Cortex of kidney (tissue), 1 donor: ENCODE measurements at places on chromosomes 7 and 10.

GRCh38 chr10:30853066-30853465, 178.6 kb downstream of the ZNF438 start:
- DNase-seq = no peak

DNA sequence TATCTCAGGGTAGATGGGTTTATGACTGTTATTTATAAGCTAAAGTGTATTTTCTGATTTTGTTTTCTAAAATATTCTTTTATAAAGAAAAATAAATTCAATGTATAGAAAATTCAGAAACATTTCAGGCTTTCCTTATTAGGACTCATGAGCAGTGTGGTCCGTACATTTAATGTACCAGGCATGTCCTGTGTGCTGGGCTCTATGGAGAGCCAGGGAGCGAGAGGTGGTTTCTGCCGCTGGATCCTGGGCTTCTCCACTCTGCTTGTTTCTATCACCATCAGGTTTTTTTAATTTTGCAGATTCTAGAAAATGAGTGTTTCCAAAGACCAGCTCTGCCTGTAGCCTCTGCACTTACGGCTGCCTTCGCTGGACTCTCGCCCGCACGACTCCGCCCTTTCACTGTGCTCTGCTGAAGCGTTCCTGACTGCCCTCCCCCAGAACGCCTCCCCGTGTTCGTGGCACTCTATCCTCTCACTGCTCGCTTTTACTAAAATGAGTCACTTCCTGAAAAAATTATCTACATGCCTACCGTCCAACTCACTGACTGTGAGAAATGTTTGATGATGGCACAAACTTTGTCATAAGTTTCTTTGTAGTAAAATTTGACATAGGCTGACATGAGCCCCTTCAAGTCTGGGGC, 188.5 kb downstream of the ZMYND11 start:
- no peak for DNase-seq

DNA sequence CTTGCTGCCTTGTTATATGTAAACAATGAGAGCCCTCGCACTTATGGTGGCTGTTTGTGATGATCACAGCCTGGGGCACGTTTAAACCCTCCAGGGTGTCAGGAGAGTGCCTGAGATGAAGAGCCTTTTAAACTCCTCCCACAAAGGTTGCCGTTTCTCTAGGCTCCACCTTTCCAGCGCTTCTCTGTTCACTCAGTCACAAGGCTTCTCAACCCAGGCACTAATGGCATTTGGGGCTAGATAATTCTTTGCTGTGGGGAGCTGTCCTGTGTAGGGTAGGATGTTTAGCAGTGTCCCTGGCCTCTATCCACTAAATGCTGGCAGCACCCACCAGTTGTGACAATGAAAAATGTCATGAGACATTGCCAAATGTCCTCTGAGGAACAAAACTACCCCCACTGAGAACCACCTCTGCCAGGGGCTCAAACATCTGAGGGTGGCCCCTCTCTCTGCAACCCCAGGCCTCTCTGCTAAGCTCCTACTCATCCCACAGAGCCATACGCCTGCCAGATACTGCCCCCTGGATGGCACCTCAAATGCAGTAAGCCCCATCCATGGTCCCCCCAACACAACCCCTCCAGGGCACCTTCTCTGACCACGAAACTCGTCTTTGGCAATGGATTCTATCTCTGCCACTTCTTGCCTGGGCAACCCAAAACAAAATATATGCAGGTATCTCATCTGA, 144.3 kb upstream of the ZMIZ1 start:
- DNase-seq = no peak

- DNase-seq = no peak
These were observed 912 bp upstream of the DUSP5 start for GRCh38 chr10:110496553-110497437.

DNA sequence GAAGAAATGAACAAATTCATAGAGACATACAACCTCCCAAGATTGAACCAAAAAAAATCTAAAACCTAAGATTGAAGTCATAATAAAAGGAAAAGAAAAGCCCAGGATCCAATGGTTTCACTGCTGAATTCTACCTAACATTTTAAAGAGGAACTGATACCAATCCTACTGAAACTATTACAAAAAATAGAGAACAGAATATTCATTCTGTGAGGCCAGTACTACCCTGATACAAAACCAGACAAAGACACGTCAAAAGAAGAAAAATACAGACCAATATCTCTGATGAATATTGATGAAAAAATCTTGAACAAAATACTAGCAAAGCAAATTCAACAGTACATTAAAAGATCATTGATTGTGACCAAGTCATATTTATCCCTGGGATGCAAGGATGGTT, 128.5 kb upstream of the STEAP1 start:
- no peak for DNase-seq

DNA sequence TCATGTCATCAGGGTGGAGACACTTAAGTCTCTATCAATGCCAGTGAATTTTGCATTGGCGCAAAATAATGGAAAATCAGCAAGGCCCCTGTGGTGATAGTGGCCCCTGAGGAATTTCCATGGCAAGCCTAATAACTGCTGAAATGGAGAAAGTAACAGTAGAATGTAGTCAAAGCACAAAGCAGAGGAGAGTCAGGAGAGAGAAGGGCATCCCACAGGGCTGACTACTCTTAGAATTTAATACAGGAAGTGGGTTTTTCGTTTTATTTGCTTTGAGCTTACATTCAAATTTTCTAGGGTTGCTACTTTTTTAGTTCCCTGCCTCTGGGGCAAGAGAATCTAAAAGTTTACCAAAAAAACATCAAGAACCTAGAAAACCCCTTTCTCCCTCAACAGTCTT, 39.0 kb downstream of the BZW2 start:
- no peak for DNase-seq

DNA sequence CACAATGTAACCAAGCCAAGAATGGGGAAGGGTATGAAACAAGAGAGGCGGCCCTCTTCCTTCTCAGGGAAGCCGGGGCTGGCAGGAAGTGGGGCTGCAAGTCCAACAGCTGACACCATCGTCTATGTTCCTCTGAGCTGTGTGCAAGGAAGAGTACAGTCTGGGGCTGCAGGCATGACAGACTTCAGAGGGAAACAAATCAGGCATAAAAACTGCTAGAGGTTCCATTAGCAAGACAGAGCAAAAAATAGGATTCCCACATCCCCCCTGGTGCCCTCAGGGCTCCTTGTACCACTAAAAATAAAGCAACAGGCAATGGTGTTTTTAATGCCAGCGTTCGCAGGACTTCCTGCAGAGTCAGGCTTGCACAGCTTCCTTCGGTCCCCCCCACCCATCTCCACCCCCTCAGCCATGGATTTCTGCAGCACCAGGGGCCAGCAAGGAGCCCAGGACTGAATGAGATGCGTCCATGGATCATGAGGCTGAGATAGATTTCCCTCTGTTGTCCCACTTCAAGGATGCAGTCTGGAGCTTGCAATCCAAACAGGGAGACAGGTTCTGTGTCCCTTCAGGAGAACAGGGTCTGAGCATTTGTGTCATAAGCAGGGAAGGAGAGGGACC, 34.6 kb downstream of the KCNMA1 start:
- DNase-seq = no peak

GRCh38 chr7:127913686-127914085, 117.6 kb downstream of the LRRC4 start:
- DNase-seq = no peak

- DNase-seq = no peak
These were observed 19.5 kb upstream of the INSYN2A start for GRCh38 chr10:127215866-127216265.

GRCh38 chr10:131272897-131273451, 38.5 kb downstream of the TCERG1L start:
- DNase-seq = no peak

- DNase-seq = no peak
These were observed 52.0 kb downstream of the FAS start for GRCh38 chr10:89042562-89042961.

DNA sequence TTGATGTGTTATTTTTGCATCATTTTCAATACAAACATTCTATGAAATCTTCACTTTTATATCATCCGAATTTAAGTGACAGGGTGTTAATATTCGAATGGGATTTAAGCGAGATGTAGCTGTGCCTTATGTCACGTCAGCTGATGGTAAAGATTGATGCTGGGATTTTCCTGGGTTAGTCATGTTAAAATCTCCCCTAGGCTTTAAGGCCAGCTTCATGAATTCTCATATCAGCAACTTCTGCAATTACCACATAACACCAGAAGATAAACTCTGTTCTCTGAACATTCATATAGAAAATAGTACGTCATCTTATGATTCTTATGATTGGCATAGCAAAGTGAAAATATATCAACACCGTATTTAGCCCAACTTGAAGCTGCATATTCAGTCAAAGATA, 669.2 kb downstream of the PCDH15 start:
- DNase-seq = no peak

GRCh38 chr7:39172137-39172536, 194.4 kb downstream of the POU6F2 start:
- DNase-seq = no peak

DNA sequence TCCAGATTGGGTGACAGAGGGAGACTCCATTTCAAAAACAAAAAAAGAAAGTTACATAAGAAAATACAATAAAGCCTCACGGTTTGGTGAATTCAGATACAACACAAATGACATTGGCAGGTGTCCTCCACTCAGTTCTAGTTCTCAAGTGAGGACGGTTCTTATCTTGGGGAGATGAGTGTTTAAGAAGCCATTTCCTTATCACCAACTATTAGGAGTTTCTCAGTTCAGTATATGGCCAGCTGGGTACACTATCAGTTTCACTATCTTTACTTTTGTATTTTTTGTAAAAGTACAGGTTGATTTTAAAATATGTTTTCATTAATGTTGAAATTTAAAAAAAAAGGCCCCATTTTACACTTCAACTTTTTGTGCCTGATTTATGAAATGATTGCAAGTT, 36.6 kb upstream of the NEBL start:
- DNase-seq = no peak

DNA sequence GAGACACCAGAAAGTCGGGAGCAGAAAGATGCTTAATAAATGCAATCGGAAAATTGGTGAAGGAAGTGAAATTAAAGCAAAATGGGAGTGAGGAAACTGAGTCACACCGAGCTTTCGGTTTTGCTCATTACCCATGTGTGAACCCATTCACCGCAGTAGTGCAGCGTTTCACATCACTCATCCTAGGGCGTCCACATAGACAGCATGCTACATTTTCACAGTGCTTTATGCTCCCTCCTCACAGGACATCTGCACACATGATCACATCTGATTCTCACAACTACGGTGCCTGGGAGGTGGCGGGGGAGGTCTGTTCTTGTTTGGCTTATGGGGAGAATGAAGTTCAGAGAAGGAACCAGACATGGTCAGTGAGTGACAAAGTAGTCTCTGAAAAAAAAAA, 36.6 kb upstream of the ATP6V0A4 start:
- DNase-seq = no peak

- no peak for DNase-seq
These were observed 675.8 kb downstream of the KCNMA1 start for GRCh38 chr10:76961841-76962240.

- no peak for DNase-seq
These were observed 368.4 kb upstream of the PODXL start for GRCh38 chr7:131924857-131925256.

DNA sequence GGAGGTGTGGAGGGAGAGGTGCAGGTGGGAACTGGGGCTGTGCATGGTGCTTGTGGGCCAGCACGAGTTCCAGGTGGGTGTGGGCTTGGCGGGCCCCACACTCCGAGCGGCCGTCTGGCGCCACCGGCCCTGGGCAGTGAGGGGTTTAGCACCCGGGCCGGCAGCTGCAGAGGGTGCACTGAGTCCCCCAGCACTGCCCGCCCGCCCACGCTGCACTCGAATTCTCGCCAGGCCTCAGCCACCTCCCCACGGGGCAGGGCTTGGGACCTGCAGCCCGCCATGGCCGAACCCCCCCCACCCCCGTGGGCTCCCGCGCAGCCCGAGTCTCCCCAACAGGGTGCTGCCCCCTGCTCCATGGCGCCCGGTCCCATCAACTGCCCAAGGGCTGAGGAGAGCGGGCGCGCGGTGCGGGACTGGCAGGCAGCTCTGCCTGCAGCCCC, 810.2 kb downstream of the PCDH15 start:
- no peak for DNase-seq

DNA sequence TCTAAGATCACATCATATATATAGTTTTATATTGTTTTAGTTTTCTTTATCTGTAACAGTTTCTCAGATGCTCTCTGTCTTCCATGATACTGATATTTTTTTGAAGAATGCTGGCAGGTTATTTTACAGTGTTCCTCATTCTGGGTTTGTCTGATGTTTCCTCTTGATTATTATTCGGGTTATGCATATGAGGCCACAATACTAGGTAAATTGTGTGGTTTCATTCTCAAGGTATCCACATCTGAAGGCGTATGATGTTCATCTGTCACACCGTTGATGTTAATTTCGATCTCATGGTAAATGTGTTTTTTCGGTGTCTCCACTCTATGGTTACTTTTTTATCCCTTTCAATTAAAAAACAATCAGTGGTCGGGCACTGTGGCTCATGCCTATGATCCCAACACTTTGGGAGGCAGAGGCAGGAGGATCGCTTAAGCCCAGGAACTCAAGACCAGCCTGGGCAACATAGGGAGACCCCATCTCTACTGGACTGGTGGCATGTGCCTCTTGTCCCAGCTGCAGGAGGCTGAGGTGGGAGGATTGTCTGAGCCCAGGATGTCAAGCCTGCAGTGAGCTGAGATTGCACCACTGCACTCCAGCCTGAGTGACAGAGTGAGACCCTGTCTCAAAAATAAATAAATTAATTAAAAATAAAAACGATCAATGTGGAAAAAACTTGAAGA, 108.9 kb downstream of the TPST1 start:
- DNase-seq = no peak

GRCh38 chr10:99506416-99506815, 26.3 kb upstream of the NKX2-3 start:
- no peak for DNase-seq

- DNase-seq = no peak
These were observed 81.8 kb downstream of the NT5C2 start for GRCh38 chr10:103111031-103111917.

- DNase-seq = no peak
These were observed 4.4 kb downstream of the RPS24 start for GRCh38 chr10:78038105-78038504.

GRCh38 chr7:17952387-17952786, 12.1 kb upstream of the SNX13 start:
- no peak for DNase-seq

DNA sequence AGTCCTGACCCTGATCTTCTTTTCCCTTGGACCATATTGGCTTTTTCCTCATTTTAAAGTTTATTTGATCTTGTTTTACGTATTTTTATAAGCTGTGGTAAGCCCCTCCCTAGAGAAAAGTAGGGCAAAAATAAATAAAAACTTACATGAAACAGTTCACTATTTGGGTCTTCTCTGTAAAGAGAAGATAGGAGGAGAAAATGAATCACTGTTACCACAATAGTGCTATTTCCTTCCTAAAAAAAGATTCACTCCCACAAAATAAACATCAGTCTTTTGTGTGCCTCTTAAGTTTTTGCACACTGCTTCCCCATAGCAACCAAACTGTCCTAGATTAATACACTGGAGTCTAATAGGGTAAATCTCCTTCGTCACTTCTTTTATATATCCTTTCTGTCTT, 1.4 kb upstream of the SVIL start:
- no peak for DNase-seq

- no peak for DNase-seq
These were observed 79.9 kb downstream of the PRKAG2 start for GRCh38 chr7:151796871-151797537.
